ENCODE measurements at places on chromosomes 6 and 20. TPM values are rescaled to one million over a fixed set of nuclear protein-coding genes. Genes with fewer than 3 reads are reported as not detected.

The LY6G6D gene
- not detected for total RNA-seq

The GINS1 gene
- total RNA-seq, result 41.6 TPM

The KIAA0408 gene
- total RNA-seq, result 3.1 TPM

The DEK gene
- 255 TPM for total RNA-seq

The SERAC1 gene
- 5.7 TPM for total RNA-seq

The SPATA25 gene
- 1.4 TPM for total RNA-seq

The ITPR3 gene
- total RNA-seq, result 57.8 TPM

The MYBL2 gene
- total RNA-seq, result 132 TPM

GRCh38 chr6:9875605-9876353 lies 539.1 kb downstream of the TFAP2A start:
- H3K36me3 ChIP-seq, result no peaks in the 10 kb centered on the region
- H3K4me1 ChIP-seq, result no peaks in the 10 kb centered on the region
- no peak for DNase-seq
- H3K4me3 ChIP-seq, result no peak overlapping the region

DNA sequence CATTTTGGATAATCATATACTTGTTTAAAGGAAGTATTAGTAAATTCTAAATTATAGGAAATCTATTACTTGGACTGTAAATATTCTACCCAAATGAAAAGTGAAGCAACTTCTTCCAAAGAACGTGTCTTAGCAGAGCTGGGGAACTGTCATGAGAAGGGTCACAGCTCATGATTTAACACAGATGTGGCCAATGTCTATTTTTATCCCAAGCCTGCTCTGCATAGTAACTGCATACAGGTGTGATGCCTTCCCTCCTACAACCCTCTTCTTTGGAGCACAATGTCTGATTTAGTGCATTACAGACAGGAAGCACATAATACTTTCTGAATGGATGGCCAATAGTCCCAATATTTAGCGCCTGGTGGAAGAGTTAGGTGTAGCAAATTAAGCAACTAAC lies 138.7 kb upstream of the THEMIS start:
- H3K4me1 ChIP-seq, result no peaks in the 10 kb centered on the region
- H3K36me3 ChIP-seq, result peaks cover 11% of the 10 kb centered on the region
- no peaks in the 10 kb centered on the region for H3K27me3 ChIP-seq
- DNase-seq, result no peak
- H3K27ac ChIP-seq, result no peak overlapping the region

DNA sequence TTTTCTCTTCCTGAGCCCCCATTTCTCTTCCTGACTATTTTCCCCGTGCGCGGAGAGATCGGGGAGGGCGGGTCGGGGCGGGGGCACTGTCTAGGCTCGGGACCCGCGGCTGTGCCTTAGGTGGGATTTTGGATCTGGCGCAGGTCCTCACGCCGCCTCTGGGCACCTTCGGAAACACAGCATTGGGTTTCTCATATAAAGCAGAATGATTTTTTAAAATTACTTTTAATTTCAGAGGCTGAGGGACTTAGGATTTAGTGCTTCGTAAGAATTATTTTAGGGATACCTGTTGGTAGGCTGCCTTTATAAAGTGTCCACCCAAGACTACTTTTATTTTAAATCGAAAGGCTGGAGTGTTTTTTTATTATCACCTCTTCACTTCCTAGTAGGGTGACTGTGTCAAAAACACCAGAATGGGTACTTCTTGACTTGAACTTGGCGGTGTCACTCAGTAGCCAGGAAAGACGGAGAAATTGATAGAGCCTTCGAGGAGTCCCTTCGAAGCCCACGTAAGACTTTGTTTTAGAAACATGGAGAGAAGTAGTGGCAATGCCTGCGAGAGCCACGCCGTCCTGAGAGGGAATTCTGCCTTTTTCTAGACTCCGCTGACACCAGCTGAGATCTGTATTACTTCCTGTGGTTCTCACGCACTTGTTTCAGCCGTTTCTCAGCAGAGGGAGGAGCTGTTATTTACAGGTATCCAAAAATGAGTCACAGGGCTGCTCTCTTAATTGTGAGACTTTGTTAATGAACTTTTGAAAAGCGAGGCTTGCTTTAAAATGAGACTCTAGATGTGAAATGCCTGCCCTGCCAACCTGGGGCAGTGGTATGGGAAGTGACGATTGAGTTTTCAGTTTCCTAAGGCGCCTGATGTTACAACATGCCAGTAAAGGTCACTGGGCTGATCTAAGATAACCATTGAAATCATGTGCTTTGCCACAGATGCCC lies 667 bp downstream of the STX11 start:
- no peaks in the 10 kb centered on the region for H3K27me3 ChIP-seq
- peak overlapping the region; percentile 92 for H3K4me3 ChIP-seq
- H3K27ac ChIP-seq, result peak overlapping the region; percentile 95
- peaks cover 23% of the 10 kb centered on the region for H3K36me3 ChIP-seq
- peak; percentile 79 for DNase-seq

DNA sequence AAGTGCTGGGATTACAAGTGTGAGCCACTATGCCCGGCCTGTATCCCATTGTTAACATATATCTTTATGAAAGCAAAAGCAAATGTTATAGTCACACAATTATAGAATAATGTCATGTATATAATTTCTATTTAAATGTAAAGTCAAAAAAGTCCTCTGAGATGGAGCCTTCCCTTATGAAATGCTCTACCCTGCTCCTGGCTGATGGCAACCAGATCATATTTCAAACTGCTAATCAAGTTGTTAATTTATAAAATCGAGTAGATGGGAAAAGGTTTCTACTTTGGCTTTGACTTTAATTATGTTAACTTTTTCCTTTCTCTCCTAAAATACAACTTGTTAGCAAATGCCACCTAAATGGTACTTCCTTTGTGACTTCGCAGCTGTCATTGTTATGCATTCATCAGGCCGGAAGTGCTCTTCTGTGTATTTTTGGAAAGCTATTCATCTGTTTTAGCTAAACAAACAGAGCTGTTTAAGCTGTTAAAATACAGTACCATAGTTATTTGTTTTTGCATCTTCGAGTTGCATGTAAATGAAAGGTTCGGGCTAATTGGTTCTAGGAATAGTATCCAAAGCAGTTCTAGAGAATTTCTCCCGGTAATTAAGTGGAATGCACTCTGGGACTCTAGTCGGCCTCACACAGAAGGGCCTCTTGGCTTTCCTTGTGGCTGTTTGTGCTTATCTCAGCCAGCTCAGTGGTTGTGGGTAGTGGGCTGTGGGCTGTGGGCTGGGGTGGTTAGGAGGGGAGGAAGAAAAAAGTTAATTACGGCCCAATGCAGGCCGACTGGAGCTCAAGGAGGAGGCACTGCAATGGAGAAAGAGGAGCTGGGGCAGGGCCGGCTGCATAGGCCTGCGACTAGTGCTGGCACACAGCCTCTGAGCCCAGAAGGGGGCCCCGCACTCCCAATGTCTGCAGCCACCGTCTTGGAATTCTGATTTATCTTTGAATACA lies 34.8 kb downstream of the SLC35D3 start:
- H3K4me3 ChIP-seq, result no peak overlapping the region
- peaks cover 7% of the 10 kb centered on the region for H3K4me1 ChIP-seq
- peaks cover 27% of the 10 kb centered on the region for H3K27me3 ChIP-seq
- no peak for DNase-seq
- H3K27ac ChIP-seq, result no peak overlapping the region

DNA sequence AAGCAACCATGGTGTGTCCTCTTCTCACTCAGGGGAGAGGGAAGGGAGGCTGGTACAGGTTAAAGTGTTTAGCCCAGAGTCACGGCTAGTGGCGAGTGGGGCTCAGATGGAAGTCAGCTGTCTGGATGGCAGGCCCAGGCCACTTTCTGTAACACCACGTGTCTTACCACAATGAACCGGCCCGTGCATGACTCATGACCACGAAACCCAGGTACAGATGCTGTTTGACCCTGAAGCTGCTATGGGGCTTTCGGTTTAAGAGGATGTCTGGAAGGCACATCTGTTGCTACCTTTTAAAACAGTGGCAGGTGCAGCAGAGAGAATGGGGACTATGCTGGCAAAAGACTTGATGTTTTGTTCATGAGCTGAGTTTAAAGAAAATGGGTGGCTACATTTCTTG lies 36.5 kb upstream of the MPC1 start:
- H3K36me3 ChIP-seq, result peaks cover 24% of the 10 kb centered on the region
- peak overlapping the region; percentile 82 for H3K27ac ChIP-seq
- H3K4me1 ChIP-seq, result peaks cover 67% of the 10 kb centered on the region
- DNase-seq, result peak; percentile 80
- peaks cover 16% of the 10 kb centered on the region for H3K27me3 ChIP-seq
- peak overlapping the region; percentile 39 for H3K4me3 ChIP-seq

GRCh38 chr20:36760647-36761046 lies 12.9 kb downstream of the DSN1 start:
- DNase-seq, result no peak
- peak overlapping the region; percentile 44 for H3K27ac ChIP-seq
- H3K4me1 ChIP-seq, result peaks cover 16% of the 10 kb centered on the region

GRCh38 chr6:46011188-46012085 lies 4.2 kb downstream of the CLIC5 start:
- no peaks in the 10 kb centered on the region for H3K36me3 ChIP-seq
- peak overlapping the region; percentile 56 for H3K4me3 ChIP-seq
- peak overlapping the region; percentile 89 for H3K27ac ChIP-seq
- peak; percentile 86 for DNase-seq
- H3K4me1 ChIP-seq, result peaks cover 57% of the 10 kb centered on the region

- H3K27ac ChIP-seq, result no peak overlapping the region
- no peak overlapping the region for H3K4me3 ChIP-seq
- H3K36me3 ChIP-seq, result no peaks in the 10 kb centered on the region
- DNase-seq, result no peak
- H3K4me1 ChIP-seq, result peaks cover 12% of the 10 kb centered on the region
These were observed 25.6 kb upstream of the IL17A start for GRCh38 chr6:52160472-52161104.

- peak overlapping the region; percentile 88 for H3K27ac ChIP-seq
- DNase-seq, result no peak
- H3K27me3 ChIP-seq, result no peaks in the 10 kb centered on the region
- H3K36me3 ChIP-seq, result peaks cover 10% of the 10 kb centered on the region
These were observed 24.3 kb upstream of the IER3 start for GRCh38 chr6:30768634-30769087.

- DNase-seq, result no peak
- H3K4me3 ChIP-seq, result no peak overlapping the region
- no peaks in the 10 kb centered on the region for H3K4me1 ChIP-seq
- H3K27me3 ChIP-seq, result peaks cover 2% of the 10 kb centered on the region
These were observed 66.3 kb upstream of the MPC1 start for GRCh38 chr6:166449036-166449435.

DNA sequence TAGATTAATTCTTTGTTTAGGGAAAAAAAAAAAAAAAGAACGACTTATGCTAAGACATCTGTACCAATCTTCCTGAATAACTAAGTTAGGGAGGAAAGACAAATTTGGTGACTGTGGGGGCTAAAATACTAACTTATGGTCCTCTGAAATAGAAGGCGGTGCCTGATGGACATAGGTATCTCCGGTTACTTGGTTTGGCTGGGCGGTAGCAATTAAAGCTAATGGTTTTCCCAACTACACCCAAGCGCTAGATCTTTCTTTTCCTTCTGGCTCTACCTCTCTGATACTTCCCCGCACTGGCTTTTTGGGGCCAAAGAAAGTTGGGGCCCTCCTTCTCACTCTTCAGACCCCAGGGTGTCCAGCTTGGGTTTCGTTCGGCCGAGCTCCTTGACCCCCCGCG lies 1.0 kb upstream of the RBM24 start:
- no peak overlapping the region for H3K4me3 ChIP-seq
- peaks cover 10% of the 10 kb centered on the region for H3K4me1 ChIP-seq
- H3K27ac ChIP-seq, result no peak overlapping the region
- no peaks in the 10 kb centered on the region for H3K36me3 ChIP-seq
- no peak for DNase-seq
- peaks cover 52% of the 10 kb centered on the region for H3K27me3 ChIP-seq

- H3K36me3 ChIP-seq, result no peaks in the 10 kb centered on the region
- DNase-seq, result no peak
- H3K4me1 ChIP-seq, result no peaks in the 10 kb centered on the region
- no peak overlapping the region for H3K27ac ChIP-seq
- no peak overlapping the region for H3K4me3 ChIP-seq
These were observed 50.3 kb upstream of the BTBD3 start for GRCh38 chr20:11867291-11867919.

DNA sequence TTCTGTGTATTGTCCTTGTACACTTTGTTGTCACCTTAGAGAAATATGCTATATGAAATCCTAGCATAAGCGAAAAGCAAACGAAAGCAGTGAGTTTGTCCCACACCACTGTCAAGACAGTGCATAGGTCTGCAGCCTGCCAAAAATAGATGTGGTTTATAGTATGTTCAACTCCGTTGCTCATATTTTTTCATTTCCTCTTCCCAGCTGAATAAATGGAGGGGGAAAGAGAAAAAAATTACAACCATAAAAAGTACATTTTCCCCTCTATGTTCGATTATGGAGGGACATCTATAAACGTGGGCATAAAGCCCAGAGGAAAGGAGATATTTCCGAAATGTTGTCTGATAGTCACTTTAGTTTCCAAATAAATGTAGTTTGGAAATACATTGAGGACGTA lies 25.8 kb downstream of the PRL start:
- H3K4me3 ChIP-seq, result no peak overlapping the region
- DNase-seq, result no peak
- H3K4me1 ChIP-seq, result no peaks in the 10 kb centered on the region
- no peaks in the 10 kb centered on the region for H3K36me3 ChIP-seq
- no peak overlapping the region for H3K27ac ChIP-seq

- H3K36me3 ChIP-seq, result peaks cover 69% of the 10 kb centered on the region
- no peak overlapping the region for H3K27ac ChIP-seq
- H3K27me3 ChIP-seq, result no peaks in the 10 kb centered on the region
- peaks cover 57% of the 10 kb centered on the region for H3K4me1 ChIP-seq
- DNase-seq, result no peak
These were observed 173.6 kb downstream of the JARID2 start for GRCh38 chr6:15419493-15419892.

GRCh38 chr6:3228046-3228671 lies 706 bp upstream of the TUBB2B start:
- H3K36me3 ChIP-seq, result no peaks in the 10 kb centered on the region
- H3K4me1 ChIP-seq, result peaks cover 46% of the 10 kb centered on the region

- no peak overlapping the region for H3K27ac ChIP-seq
- peaks cover 20% of the 10 kb centered on the region for H3K4me1 ChIP-seq
- H3K4me3 ChIP-seq, result peak overlapping the region; percentile 66
- DNase-seq, result no peak
These were observed 800 bp downstream of the RWDD2A start for GRCh38 chr6:83193747-83194566.

GRCh38 chr6:139474145-139475108 lies 100.0 kb upstream of the CITED2 start:
- H3K36me3 ChIP-seq, result no peaks in the 10 kb centered on the region
- no peak overlapping the region for H3K4me3 ChIP-seq
- H3K4me1 ChIP-seq, result no peaks in the 10 kb centered on the region
- H3K27ac ChIP-seq, result no peak overlapping the region

Data from activated CD8-positive, alpha-beta T cell treated with anti-CD3 and anti-CD28 coated beads, Interleukin-2, amount 10 ng/mL, durations not matched to agents 7 days and 5 days (primary cell).